ENCODE measurements at places on chromosomes 7 and 10. TPM values are rescaled to one million over a fixed set of nuclear protein-coding genes. Genes with fewer than 3 reads are reported as not detected.

IFIT1B gene
- not detected for total RNA-seq

COL26A1 gene
- 41.9 TPM for total RNA-seq

OR2A7 gene
- total RNA-seq = 4.1 TPM

WNT2 gene
- not detected for total RNA-seq

BTBD16 gene
- not detected for total RNA-seq

NUTM2D gene
- 2.7 TPM for total RNA-seq

CELF2 gene
- total RNA-seq = 94.2 TPM

- no peaks in the 10 kb centered on the region for H3K4me1 ChIP-seq
- no peaks in the 10 kb centered on the region for H3K27me3 ChIP-seq
- H3K4me3 ChIP-seq = no peak overlapping the region
- DNase-seq = no peak
- no peaks in the 10 kb centered on the region for H3K36me3 ChIP-seq
These were observed 87.9 kb downstream of the STRA8 start for GRCh38 chr7:135321556-135321955.

DNA sequence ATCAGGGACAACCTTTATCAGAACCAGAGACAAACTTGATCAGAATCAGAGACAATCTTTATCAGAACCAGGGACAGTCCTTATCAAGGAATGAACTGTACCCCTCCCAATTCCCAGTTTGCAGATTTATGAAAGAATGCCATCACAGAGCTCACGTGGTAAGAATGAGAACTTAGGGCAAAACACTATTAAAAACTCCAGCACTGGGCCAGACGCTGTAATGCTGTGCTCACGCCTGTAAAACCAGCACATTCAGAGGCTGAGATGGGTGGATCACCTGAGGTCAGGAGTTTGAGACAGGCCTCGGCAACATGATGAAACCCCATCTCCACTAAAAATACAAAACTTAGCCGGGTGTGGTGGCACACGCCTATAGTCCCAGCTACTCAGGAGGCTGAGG lies 85.1 kb upstream of the TNRC18 start:
- no peak for DNase-seq
- H3K27me3 ChIP-seq = no peaks in the 10 kb centered on the region
- H3K27ac ChIP-seq = no peak overlapping the region
- no peaks in the 10 kb centered on the region for H3K4me1 ChIP-seq
- H3K36me3 ChIP-seq = peaks cover 11% of the 10 kb centered on the region

DNA sequence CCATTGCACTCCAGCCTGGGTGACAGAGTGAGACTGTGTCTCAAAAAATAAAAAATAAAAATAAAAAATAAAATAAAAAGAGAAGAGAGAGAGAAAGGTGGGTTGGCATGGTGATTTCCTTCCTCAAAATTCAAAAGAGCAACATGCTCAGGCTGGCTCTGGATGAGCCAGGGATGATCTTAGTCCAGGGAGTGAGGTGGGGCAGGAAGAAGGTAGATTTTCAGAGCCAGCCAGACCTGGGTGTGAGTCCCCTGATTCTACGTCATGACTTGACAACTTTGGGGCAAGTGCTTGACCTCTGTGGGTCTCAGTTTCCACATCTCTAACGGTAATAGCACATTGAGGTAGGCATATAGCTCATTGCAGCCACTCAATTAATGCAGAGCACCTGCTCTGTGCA lies 109.4 kb upstream of the CTBP2 start:
- H3K27ac ChIP-seq = no peak overlapping the region
- peak; percentile 6 for DNase-seq
- H3K4me1 ChIP-seq = no peaks in the 10 kb centered on the region
- no peaks in the 10 kb centered on the region for H3K36me3 ChIP-seq
- no peak overlapping the region for H3K4me3 ChIP-seq
- H3K27me3 ChIP-seq = no peaks in the 10 kb centered on the region

DNA sequence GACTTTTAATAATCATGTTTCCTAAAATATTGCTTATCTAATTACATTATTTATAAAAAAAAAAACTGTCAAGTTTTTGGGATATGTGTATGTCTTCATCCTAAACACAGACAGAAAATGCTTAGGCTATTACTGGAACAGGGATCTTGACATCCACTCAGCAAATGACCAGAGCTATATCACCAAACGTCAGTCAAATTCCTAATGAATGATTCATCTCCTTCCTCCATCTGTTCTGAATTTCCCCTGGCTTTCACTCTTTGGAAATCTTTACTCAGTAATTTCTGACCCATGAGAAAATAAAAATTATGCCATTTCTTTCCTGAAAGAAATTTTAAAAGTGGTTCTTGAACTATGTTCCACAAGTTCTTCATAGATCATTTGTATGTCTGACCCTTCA lies 552.4 kb upstream of the KCND2 start:
- no peak overlapping the region for H3K4me3 ChIP-seq
- no peak for DNase-seq
- no peak overlapping the region for H3K27ac ChIP-seq
- H3K4me1 ChIP-seq = no peaks in the 10 kb centered on the region

DNA sequence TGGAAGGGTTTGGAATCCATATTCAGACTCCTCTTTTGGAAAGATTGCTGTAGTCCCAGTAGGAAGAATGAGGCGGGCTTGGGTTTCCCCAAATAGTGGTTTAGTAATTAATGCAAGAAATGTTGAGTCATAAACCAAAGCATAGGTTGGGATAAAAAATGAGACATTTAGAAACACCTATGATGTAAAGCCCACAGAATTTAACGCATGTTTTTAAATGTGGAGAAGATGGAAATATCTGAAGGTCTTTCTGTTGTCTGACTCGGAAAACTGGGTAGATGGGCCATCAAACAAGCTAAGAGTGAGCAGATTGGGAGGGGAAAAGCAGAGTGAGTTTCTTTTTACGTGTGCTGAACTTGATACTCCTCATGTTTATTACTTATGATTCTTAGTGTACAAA lies 62.2 kb downstream of the LANCL2 start:
- no peaks in the 10 kb centered on the region for H3K4me1 ChIP-seq
- H3K27ac ChIP-seq = no peak overlapping the region
- peaks cover 27% of the 10 kb centered on the region for H3K36me3 ChIP-seq
- H3K4me3 ChIP-seq = no peak overlapping the region

GRCh38 chr10:60944058-60944909 lies at the start of gene RHOBTB1:
RHOBTB1 (minus strand) TSS chr10:60944185; CDS start chr10:60911542, 32,643 bp downstream.
- peaks cover 18% of the 10 kb centered on the region for H3K27me3 ChIP-seq
- peak within 1 kb of the TSS; percentile 80 for H3K4me3 ChIP-seq
- peak; percentile 87 for DNase-seq
- H3K36me3 ChIP-seq = no peaks in the 10 kb centered on the region

DNA sequence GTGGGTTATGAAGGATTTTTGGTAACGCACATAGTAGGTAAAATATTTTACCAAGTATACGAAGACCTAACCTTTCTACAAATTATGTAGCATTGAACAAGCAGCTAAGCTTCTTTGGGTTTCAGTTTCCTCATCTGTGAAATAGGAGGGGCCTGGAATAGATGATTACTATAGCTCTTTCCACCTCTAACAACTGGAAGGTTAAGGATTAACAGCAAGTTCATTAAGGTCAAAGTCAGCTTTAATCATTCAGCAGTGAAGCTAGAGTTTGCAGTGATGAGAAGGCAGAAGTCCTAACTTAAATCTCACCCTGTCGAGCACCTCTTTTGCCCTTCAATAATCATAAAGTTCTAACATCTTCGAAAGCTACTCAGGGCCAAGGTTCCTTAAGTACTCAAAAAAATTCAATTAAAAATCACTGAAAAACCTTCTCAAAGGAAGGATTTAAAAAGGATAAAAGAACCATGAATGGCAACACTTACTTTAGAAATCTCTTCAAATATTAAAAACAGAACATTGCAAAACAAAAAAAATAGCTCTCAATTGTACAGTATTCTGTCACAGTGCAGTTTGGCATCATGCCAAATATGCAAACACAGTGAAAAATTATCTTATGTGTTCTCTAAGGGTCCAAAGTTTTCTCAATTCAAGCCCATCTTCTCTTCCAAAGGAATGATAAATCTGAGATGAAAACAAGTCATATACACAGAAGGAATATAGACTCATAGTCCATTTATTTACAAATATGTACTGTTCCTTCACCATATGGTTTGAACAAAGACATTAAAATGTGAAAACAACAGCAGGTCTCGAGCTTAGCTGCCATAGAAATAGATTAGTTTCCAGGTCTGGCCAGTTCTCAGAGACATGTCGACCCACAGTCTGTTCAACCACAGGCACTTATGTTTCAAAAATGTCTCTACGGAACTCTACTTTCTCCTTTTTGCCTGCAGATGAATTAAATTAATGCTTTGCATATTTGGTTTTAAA lies 152.0 kb upstream of the SLC13A1 start:
- no peaks in the 10 kb centered on the region for H3K4me1 ChIP-seq
- no peak overlapping the region for H3K27ac ChIP-seq
- no peaks in the 10 kb centered on the region for H3K27me3 ChIP-seq
- no peak overlapping the region for H3K4me3 ChIP-seq

GRCh38 chr10:121185816-121186455 lies 334.8 kb downstream of the WDR11 start:
- peaks cover 16% of the 10 kb centered on the region for H3K4me1 ChIP-seq
- H3K27me3 ChIP-seq = peaks cover 27% of the 10 kb centered on the region
- no peaks in the 10 kb centered on the region for H3K36me3 ChIP-seq

GRCh38 chr10:110304394-110304779 lies 333 bp downstream of the SMNDC1 start:
- H3K4me3 ChIP-seq = peak overlapping the region; percentile 99
- no peak for DNase-seq
- no peaks in the 10 kb centered on the region for H3K27me3 ChIP-seq
- H3K36me3 ChIP-seq = peaks cover 42% of the 10 kb centered on the region
- H3K4me1 ChIP-seq = peaks cover 16% of the 10 kb centered on the region

GRCh38 chr7:134301592-134301991 lies 15.1 kb downstream of the SLC35B4 start:
- H3K27me3 ChIP-seq = no peaks in the 10 kb centered on the region
- H3K36me3 ChIP-seq = peaks cover 85% of the 10 kb centered on the region
- H3K4me1 ChIP-seq = no peaks in the 10 kb centered on the region
- no peak overlapping the region for H3K4me3 ChIP-seq
- H3K27ac ChIP-seq = no peak overlapping the region

- H3K27me3 ChIP-seq = no peaks in the 10 kb centered on the region
- no peak overlapping the region for H3K27ac ChIP-seq
- no peak overlapping the region for H3K4me3 ChIP-seq
- peaks cover 31% of the 10 kb centered on the region for H3K36me3 ChIP-seq
- H3K4me1 ChIP-seq = no peaks in the 10 kb centered on the region
These were observed 11.1 kb downstream of the PRPF18 start for GRCh38 chr10:13597909-13598308.

DNA sequence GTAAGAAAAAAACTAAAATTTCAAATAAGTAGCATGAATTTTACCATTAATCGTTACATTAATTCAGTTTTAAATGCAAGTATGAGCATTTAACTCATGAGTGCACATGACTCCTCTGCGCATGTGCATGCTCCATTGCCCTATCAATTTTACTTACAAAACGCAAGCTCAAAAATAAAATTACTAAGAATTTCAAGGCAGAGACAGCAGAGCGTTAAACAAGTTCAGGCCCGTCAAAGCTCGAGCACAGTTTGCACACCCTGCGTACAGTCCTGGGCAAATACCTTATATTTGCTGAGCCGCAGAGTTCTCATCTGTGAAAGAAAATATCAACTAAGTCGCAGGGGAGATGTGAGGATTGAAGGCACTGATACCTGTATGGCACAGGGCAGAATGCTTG lies 373.6 kb downstream of the BBS9 start:
- no peaks in the 10 kb centered on the region for H3K27me3 ChIP-seq
- DNase-seq = no peak
- H3K36me3 ChIP-seq = no peaks in the 10 kb centered on the region
- H3K4me1 ChIP-seq = no peaks in the 10 kb centered on the region

- H3K36me3 ChIP-seq = no peaks in the 10 kb centered on the region
- DNase-seq = no peak
- no peak overlapping the region for H3K27ac ChIP-seq
These were observed 86.5 kb upstream of the LRRC4 start for GRCh38 chr7:128117691-128118090.

- no peaks in the 10 kb centered on the region for H3K27me3 ChIP-seq
- H3K27ac ChIP-seq = peak overlapping the region; percentile 84
- H3K4me3 ChIP-seq = no peak overlapping the region
- no peaks in the 10 kb centered on the region for H3K36me3 ChIP-seq
- H3K4me1 ChIP-seq = peaks cover 5% of the 10 kb centered on the region
- no peak for DNase-seq
These were observed 60.2 kb upstream of the MKRN1 start for GRCh38 chr7:140539461-140539860.

GRCh38 chr7:20561908-20562307 lies 53.6 kb upstream of the ABCB5 start:
- H3K4me1 ChIP-seq = no peaks in the 10 kb centered on the region
- H3K4me3 ChIP-seq = no peak overlapping the region
- H3K27ac ChIP-seq = no peak overlapping the region
- H3K27me3 ChIP-seq = no peaks in the 10 kb centered on the region

- no peaks in the 10 kb centered on the region for H3K36me3 ChIP-seq
- H3K4me1 ChIP-seq = peaks cover 5% of the 10 kb centered on the region
- H3K27ac ChIP-seq = no peak overlapping the region
- H3K4me3 ChIP-seq = no peak overlapping the region
- H3K27me3 ChIP-seq = no peaks in the 10 kb centered on the region
These were observed 764.3 kb downstream of the TYW1 start for GRCh38 chr7:67760971-67761370.

DNA sequence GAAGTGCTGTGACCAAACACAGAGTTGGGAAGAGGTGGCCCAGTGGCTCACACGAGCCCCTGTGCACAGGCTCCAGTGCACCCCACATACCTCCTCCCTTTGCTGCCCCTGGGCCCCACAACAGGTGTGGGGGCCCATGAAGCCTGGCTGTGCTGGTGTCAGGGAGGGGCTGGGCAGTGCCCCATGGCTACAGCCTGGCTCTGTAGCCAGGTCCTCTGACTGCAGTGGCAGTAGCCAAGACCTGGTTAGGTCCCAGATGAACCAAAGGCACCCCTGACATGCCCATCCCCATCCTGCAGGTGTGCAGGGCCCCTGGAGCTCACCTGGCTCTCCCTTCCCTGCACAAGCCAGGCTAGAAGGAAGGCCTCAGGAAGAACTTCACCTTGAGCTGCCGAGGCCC lies 176.3 kb downstream of the GRID1 start:
- H3K27ac ChIP-seq = no peak overlapping the region
- no peak overlapping the region for H3K4me3 ChIP-seq
- H3K36me3 ChIP-seq = no peaks in the 10 kb centered on the region
